ENCODE measurements at places on chromosomes 7 and 10.
A peak's percentile ranks its signal among the peaks of the same experiment; 100 is the strongest.

DNA sequence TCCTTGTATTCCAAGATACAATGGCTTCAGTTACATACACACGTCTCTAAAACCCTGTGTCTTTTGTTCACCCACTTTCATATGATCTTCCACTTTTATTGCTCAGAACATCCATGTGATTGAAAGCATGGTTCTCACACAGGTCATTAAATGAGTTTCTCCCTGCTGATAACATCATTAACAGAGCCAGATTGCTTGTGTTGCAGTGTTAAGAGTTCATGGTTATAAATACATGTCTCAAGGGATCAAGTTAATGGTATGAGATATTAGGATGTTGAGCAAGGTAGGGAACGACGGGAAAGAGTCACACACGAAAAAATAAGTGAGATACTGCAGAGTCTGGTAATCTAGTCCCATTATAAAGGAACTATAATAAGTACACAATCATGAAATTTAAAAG lies 861.5 kb downstream of the SORCS1 start:
- no peak for DNase-seq

DNA sequence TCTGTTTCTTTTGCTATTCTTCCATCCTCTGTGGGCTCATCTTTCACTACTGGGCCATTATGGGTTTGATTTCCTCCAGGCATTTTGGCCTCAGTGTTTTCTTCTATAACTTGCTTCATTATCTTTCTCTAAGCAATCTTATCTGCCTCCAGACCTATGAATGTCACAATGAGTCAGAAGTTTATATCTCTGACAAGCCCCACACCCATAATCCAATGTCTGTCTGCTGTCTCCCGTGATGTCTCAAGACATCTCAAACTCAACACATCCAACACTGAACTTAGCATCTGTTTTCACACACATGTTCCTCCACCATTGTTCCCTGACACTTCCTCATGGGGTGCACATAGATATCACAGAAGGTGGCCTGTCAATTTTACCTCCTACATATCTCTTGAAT lies 46.7 kb upstream of the RHOBTB1 start:
- DNase-seq = no peak

DNA sequence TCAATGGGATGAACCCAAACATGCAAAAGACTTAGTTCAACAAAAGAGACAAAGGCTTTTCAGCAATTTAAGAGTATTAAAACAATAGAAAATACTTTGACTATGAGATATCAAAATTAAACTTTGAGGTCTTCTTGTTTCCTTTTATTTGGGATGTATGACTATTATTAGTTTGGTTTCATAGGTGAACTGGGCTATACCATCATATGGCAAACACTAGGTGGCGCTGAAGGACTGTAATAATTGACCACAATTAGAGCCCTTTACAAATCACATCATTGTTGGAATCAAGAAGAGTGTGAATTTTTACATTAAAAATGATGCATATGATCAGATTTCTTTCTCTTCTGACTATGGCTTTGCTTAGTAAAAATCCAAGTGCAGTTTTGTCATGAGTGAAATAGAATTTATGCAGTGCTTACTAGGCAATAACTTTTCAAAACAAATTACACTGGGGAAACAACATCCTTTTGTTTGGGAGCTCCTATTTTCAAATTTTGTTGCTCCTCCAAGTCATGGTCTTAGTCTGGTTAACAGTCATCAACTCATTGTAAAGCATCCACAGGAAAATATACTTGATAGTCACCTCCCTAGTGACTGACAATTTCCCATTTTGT lies 14.7 kb upstream of the NXPH1 start:
- DNase-seq = peak; percentile 57

DNA sequence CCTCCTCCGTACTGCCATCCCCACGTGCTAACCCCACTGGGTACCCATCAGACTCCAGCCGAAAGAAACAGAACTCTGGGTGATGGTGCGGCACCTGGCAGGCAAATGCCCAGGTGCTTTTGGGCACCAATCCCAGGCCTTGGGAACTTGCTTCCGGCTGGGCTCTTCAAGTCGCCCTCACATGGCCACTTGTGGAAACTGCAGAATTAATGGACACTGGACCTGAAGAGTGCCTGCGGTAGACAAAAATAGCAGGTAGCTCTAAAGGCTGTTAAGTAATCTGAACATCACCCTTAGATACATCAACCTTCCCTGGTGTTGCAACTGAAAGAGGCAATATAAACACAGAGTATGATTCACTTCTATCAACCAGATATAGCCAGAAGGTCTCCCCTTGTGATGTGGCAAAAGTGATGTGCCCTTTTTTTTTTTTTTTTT lies 644.4 kb downstream of the GRM8 start:
- peak; percentile 31 for DNase-seq

GRCh38 chr10:114058297-114058696 lies 14.6 kb downstream of the ADRB1 start:
- no peak for DNase-seq
